ENCODE measurements at places on chromosomes 11 and 22.

DNA sequence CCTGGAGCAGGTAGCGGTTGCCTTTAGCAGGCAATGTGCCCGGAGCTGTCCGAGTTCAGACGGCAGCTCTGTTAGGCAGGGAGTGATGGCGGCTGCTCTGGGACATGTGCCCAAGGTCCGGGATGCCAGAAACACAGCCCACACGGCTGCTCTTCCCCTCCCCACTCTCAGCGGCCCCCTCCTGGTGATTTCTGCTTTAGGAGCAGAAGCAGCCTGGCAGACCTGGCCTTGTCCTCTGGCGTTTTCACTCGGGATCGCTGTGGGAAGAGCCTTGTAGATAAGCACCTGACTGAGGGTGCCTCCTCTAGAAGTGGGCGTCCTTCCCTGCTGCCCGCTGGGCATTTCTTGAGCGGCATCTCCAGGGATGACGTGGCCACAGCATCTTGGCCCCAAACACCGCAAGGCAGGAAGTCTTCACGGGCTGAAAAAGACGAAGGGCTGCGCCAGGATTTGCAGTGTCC is 392.2 kb downstream of the TBC1D22A start:
- no peak for DNase-seq

DNA sequence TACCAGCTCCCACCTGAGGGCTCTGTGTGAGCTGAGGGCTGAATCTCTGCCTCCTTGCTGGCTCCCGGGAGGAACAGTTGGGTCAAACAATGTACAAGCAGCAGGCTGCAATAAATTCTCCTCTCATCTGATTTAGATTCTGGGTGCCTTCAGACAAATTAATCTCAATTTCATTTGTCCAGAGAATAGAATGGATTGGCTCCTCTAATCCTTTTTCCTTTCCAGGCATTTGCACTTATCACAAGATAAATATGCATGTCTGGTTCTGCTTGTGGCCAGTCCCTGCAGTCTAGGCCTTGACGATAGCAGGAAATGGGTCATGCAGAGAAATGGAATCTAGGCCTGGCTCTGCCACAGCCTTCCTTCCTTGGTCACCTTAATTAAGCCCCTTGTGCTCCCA is 28.7 kb downstream of the UPB1 start:
- DNase-seq, result no peak

GRCh38 chr11:86957976-86958646 is 2.9 kb upstream of the FZD4 start:
- DNase-seq, result no peak

DNA sequence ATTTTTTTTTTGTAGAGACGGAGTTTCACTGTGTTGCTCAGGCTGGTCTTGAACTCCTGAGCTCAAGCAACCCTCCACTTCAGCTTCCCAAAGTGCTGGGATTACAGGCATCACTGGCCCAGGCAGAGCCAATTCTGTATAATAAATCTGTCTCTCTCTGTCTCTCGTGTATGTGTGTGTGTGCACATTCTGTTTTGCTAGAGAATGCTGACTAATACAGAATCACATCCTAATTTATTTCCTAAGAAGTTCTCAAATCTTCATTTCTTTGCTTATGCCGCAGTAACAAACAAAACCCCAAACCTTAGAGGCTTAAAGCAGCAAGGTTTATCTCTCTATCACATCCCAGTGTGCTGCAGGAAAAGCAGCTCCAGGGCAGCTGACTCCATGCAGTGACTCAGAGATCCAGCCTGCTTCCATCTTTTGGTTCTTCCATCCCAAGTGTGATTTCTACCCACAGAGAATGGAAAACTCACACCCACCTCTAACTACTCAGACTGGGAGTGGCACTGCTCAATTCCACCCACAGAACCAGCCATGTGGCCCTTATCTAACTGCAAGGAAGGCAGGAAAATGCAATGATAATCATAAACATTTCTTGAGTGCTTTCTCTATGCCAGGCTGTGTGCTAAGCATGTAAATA is 35.1 kb upstream of the LRRC10B start:
- DNase-seq, result no peak

DNA sequence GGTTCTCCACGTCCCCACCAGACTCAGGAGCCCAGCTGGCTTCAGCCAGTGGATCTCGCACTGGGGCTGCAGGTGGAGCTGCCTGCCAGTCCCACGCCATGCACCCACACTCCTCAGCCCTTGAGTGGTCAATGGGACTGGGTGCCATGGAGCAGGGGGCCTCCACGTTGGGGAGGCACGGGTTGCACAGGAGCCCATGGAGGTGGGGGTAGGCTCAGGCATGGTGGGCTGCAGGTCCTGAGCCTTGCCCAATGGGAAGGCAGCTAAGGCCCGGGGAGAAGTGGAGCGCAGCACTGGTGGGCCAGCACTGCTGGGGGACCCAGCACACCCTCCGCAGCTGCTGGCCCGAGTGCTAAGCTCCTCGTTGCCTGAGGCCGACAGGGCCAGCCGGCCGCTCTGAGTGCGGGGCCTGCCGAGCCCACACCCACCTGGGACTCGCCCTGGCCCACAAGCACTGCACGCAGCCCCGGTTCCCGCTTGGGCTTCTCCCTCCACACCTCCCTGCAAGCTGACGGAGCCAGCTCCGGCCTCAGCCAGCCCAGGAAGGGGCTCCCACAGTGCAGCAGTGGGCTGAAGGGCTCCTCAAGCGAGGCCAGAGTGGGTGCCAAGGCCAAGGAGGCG is 258.5 kb upstream of the PDGFD start:
- no peak for DNase-seq

All from activated B cell treated with CpG ODN at 0.5 μM for 24 hours (primary cell).